ENCODE measurements at places on chromosomes 13 and 19.

DNA sequence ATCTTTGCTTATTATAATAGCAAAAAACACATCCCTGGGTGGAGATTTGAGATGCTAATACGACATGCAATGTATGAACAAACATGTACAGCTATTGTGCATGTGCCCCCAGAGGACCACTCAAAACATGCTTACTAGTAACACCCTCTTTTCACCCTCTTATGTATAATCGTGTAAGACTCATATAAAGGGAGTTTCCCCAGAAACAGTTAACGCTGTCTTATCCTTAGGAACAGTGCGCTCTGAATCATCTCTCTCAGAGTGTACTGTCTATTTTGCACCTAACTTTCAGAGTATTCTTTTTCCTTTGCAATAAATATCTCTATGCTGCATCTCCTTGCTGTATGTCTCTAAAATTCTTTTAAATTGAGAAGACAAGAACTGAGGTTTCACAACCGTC is 2604.0 kb downstream of the PCDH9 start:
- no peak for DNase-seq

GRCh38 chr13:112453874-112454647 is 77.9 kb downstream of the SPACA7 start:
- no peak for DNase-seq

- DNase-seq: no peak
Measured at GRCh38 chr13:78787190-78787589, 128.2 kb upstream of the OBI1 start.

- DNase-seq: no peak
Measured at GRCh38 chr13:21759463-21759862, 88.6 kb downstream of the FGF9 start.

DNA sequence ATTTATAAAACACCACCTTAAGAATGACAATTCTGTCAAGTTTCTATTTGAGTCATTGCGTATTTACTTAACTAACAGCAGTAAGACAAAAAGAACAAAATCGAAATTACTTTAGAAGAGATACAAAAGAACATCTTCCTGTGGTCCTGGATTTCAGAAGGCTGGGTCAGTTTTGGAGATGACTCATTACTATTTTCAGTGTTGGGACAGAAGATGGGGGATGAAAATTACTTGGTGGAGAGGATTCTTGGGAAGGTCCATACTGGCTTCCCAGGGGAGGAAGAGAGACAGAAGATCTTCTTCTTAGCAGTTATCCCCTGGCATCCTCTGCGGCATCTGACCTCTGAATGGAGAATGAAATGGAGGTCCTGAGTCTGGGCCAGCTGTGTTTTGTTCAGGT is 33.5 kb upstream of the CSNK1A1L start:
- no peak for DNase-seq

- no peak for DNase-seq
Measured at GRCh38 chr19:33988601-33989000, 183.7 kb upstream of the LSM14A start.

DNA sequence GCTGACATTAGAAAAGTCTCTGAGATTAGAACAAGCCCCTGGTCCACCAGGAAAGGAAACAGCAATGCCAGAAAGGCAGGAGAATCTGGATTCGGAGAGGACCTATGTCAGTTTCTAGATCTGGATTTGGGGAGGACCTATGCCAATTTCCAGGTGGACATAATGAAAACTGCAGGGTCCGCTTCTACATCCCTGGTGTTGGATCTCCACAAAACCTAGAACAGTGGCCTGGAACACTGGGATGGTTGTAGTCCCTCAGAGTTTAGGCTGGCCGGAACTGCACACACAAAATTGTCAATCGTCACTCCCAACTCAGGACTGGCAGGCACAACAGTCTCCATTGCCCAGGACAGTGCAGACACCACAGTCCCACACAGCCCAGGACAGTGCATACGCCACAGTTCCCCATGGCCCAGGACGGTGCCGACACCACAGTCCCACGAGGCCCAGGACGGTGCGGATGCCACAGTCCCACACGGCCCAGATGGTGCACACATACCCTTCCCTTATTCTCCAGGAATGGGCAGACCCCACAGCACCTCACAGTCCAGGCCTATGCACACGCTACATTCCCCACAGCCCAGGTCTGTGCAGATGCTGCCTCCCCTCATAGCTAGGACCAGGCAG is 341.7 kb downstream of the UQCRFS1 start:
- no peak for DNase-seq

DNA sequence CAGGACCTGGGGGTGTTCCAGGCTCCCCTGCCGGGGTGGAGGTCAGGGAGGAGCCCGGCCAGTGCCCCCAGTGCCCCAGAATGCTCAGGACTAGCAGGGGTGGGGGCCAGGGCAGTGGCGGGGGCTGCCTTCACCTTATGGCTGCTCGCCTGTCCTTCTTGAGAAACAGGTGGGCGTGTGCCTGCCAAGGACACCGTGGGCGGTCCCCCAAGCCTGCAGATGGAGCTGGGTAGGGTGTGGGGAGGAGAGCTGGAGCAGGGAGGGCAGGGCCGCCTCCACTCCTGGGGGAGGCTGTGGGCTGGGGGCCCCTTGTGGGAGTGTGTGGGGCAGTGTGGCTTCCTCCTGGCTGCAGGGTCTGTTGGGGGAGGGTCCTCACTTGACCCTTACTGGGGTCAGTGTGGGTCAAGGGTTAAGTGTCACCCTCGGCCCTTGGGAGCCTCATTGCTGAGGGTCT is 160.1 kb downstream of the KDM4B start:
- no peak for DNase-seq

DNA sequence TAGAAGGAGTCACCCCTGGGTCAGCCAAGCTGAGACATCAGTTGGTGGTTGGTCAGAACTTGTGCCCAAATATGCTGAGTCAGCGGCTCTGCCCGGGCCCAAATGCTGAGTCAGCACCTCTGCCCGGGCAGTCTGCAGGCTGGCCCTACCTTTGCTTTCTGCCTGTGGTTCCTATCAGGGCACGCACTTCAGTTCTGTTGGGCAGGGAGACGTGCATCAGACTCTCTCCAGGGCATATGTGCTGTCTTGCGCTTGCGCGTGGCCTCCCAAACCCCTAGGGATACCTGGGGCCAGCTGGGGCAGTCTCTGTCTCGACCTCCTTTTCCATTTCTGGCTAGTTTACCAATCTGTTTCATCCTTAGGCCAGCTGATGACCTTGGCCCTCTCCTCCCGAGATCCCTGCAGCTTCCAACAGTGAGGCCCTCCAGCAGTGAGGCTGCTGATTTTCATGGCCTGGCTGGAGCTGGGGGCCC is 24.4 kb upstream of the LDLR start:
- no peak for DNase-seq

- no peak for DNase-seq
Measured at GRCh38 chr19:39542206-39542605, 2.2 kb upstream of the EID2 start.

- no peak for DNase-seq
Measured at GRCh38 chr13:20472531-20472930, 53.1 kb downstream of the CRYL1 start.

- no peak for DNase-seq
Measured at GRCh38 chr13:94305934-94306333, 173.5 kb downstream of the DCT start.

DNA sequence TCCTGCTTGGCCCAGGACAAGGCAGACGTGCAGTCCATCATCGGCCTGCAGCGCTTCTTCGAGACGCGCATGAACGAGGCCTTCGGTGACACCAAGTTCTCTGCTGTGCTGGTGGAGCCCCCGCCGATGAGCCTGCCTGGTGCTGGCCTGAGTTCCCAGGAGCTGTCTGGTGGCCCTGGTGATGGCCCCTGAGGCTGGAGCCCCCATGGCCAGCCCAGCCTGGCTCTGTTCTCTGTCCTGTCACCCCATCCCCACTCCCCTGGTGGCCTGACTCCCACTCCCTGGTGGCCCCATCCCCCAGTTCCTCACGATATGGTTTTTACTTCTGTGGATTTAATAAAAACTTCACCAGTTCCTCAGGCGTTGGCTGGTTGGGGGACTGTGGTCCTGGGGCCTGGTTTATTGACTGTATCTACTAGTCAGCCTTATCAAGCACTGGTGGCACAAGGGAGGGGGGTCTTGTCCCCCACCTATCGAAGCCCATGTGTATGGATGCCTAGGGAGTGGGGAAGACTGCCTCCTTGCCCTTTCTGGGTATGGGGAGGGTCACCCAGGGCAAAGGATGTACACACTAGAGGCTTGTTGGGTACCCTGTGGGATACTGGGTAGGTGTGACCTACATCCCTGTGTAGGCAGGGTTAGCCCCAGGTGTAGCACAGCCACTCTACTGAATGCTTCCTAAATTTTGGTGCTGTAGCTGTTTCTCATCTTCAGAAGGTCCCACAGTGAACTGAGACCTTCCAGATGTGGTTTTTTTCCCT is 4.4 kb downstream of the CHMP2A start:
- DNase-seq: no peak

- DNase-seq: no peak
Measured at GRCh38 chr19:840519-841206, at the start of gene PRTN3. PRTN3 (plus strand) TSS chr19:840999; CDS start chr19:841009, 10 bp downstream.

GRCh38 chr19:28196961-28197360 is 1016.0 kb downstream of the UQCRFS1 start:
- no peak for DNase-seq

DNA sequence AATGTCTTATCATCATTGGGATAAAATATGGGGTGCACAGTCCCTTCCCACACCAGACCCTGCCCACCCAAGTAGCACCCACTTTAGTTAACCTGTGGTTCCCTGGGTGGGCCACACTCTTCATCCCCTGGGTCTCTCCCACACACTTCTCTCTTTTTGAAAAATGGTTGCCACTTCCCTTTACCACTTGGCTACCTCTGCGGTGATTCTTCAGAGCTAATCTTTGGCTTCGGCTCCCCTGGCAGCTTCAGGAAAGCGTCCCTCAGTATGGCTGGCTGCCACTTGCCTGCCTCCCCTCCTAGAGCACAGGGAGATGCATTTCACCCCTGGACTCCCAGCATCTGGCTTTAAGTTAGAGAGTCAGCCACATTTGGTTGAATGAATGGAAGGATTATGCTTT is 18.2 kb downstream of the CCNA1 start:
- DNase-seq: no peak

DNA sequence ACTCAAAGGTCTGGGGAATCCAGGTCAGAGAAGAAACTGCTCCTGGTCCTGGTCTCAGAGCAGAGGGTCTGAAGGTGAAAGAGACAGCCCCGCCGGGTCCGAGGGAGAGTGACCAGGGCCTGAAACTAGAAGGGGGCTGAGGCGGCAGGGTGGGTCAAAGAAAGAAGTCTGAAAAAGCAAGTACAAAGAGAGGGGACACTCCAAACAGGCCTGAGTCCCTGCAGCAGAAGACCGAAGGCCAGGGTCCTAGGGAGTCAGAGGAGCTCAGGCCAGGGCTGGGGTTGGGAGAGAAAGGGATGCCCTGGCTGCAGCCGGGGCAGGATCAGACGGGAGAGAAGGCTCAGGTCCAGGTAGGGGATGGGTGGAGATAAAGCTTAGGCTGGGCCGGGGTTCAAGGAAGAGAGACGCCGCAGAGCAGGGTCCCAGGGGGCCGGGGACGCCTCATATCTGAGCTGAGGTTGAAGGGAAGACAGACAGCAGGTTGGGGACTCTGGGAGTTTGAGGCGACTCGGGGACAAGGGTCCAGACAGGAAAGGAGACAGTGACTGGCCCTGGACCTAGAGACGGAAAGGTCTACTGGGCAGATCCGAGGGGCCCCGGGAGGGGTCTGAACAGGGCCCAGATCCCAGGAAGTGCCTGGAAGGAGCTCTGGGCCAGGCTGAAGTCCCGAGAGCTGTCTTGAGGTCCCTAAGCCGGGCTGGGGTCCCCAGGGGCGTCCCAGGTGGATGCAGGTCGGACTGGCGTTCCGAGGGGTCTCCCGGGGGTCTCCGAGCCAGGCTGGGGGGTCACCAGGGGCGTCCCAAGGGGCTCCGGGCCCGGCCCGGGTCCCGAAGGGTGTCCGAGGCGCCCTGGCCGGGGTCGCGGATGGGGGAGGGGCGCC is 795 bp downstream of the MLLT1 start:
- no peak for DNase-seq

DNA sequence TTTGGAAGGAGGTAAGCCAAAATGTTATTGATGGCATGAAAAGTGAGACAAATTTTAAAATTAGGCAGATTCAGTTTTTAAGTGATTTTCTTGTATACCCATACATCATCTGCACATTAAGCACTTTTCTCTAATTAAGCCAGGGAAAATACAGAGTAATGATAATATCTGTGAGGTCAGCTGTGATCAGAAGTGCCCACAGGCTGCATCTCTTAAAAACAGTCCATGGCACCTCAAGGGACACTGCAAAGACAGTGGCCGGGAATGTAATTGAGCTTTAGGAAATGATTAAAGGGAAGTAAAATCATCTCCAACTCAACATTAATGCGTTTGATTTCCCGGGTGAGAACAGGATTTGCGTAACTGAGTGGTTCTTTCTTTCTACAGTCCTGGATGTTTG is 2.0 kb downstream of the COL4A1 start:
- DNase-seq: no peak

DNA sequence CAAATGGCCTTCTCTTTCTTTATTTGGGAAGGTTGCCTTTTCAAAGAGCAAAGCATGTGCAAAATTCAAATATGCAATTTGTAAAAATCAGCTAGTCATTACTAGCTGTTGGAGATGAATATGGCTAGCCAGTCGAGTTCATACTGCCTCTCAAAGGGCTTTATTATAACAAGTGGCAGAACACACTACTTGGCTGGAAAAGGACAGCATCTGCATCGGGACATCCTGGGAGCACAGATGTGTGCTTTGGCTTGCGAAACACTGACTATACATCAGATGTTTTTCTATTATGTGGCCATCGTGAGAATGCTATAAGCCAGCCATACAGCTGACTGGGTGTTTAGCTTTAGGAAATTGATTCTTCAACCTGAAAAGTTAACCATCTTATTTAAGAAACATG is 424.2 kb downstream of the KCTD12 start:
- DNase-seq: no peak

GRCh38 chr13:98536729-98537128 is 40.2 kb downstream of the STK24 start:
- DNase-seq: no peak

GRCh38 chr13:79937311-79937710 is 403.6 kb downstream of the SPRY2 start:
- no peak for DNase-seq

DNA sequence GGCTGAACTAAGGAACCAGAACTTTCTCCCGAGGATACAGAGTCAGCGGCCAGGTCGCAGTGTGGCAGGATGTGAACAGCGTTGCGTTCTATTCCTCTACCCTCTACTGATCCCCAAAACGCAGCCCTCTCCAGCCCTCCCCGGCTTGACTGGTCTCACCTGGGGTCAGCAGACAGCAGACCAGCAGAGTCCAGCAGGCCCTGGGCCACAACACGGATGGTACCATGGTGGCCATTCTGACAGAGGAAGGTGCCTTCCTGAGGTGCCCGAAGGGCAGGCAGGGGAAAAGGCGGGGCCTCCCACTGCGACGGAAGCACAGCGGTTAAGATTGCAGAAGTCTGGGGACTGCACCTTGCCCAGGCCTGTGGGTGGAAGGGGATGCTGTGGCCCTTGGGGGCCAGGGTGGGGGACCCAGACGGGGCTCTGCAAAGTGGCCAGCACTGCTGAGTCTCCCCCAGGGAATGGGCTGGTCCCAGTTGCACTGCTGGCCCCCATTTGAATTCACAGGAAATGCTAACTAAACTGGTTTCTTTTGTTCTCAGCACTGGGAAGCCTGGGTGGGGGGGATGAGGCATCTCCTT is at the start of gene ICAM3:
ICAM3 (minus strand) TSS at position 245 of the 581 bp plus-strand sequence; CDS start at position 235, 10 bp downstream.
- DNase-seq: peak; percentile 65
